ENCODE measurements at places on chromosomes 13 and 19.

GRCh38 chr19:7879836-7880235 is 5.6 kb upstream of the PRR36 start:
- no peak for DNase-seq

GRCh38 chr13:48885027-48885395 is 90.7 kb upstream of the FNDC3A start:
- DNase-seq = no peak

GRCh38 chr19:35236638-35237400 is 8.3 kb upstream of the FAM187B start:
- DNase-seq = no peak

GRCh38 chr19:14915116-14915515 is 26.2 kb upstream of the OR7C2 start:
- DNase-seq = no peak

GRCh38 chr19:18457483-18458331 is 19.8 kb upstream of the ISYNA1 start:
- DNase-seq = no peak

- no peak for DNase-seq
Measured at GRCh38 chr19:5880604-5881078, 10.3 kb upstream of the FUT5 start.

GRCh38 chr13:30045916-30046704 is 195.7 kb upstream of the UBL3 start:
- DNase-seq = no peak

- no peak for DNase-seq
Measured at GRCh38 chr13:100014621-100015020, 33.0 kb downstream of the ZIC2 start.

DNA sequence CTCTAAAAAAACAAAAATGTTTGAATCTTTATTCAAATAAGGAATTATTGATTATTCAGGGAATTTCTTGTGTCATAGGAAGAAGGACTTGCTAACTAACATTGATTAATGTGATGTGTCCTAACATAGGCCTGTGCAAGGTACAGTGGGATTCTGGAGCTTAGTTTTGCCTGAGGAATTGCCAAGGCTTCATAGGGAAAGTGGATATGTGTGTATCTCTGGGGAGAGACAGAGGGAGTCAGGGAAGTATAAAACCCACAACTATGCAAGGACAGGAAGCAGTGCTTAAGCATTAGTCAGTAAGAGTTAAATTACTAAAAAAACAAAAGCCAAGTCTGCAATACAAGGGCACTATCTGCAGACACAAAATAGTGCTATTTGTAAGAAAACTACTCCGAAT is 59.6 kb downstream of the WDFY2 start:
- DNase-seq = no peak

DNA sequence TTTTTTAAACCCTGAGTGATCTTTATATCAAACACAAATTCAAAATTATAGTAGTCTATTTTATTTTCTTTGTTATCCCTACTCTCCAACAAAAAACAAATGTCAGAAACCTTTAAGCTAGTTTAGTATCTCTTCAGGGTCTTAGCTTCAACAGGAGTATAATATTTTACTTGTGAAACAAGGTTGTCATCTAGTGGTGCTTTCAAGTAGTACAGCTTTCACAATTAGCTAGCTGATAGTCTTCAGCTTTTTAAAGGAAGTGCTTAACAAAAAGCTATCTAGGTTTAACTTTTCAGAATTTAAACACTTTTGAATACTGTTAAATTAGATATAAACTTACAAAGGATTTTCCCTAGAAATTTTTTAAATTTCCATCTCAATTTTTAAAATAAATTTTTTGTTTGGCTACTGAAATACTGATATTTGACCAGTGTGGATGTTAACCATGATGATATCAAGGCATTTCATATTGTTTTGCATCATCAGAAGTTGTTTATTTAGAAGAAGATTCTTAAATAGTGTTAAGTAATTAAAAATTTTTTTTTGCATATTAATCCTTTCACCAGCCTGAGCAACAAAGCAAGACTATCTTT is 34.2 kb downstream of the TDRD3 start:
- no peak for DNase-seq

DNA sequence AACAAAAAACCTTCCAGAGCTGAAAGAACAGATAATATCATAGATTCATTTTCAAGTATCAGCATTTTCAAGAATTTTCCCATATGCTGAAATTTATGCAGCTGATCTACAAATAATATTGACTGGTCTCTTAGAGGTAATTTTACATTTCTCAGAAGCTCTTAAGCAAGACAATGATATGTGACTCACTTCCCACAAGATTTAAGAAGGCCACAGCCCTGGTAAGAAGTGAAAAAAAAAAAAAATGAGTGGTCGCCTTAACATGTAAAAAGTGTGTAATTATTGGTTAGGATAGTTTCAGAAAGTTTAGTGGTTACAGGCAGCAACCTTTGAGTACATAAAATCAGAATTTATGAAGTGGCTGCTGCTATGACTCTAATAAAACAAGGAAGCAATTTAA is 54.5 kb downstream of the NUFIP1 start:
- no peak for DNase-seq

DNA sequence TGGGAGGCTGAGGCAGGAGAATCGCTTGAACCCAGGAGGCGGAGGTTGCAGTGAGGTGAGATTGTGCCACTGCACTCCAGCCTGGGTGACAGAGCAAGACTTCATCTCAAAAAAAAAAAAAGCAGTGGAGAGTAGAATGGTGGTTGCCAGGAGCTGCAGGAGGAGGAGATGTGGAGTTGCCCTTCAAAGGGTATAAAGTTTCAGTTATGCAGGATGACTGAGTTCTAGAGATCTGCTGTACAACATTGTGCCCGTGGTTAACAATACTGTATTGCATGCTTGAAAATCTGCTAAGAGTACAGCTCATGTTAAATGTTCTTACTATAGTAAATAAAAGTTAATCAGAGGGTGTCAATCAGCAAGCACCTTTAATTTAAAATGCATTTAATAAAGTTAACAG is 28.4 kb upstream of the LATS2 start:
- DNase-seq = no peak

GRCh38 chr19:4390017-4390566 is 10.3 kb downstream of the SH3GL1 start:
- no peak for DNase-seq

- no peak for DNase-seq
Measured at GRCh38 chr13:76976490-76976889, 15.4 kb upstream of the CLN5 start.

- peak; percentile 42 for DNase-seq
Measured at GRCh38 chr19:35346193-35347052, 1.3 kb upstream of the FFAR1 start.

DNA sequence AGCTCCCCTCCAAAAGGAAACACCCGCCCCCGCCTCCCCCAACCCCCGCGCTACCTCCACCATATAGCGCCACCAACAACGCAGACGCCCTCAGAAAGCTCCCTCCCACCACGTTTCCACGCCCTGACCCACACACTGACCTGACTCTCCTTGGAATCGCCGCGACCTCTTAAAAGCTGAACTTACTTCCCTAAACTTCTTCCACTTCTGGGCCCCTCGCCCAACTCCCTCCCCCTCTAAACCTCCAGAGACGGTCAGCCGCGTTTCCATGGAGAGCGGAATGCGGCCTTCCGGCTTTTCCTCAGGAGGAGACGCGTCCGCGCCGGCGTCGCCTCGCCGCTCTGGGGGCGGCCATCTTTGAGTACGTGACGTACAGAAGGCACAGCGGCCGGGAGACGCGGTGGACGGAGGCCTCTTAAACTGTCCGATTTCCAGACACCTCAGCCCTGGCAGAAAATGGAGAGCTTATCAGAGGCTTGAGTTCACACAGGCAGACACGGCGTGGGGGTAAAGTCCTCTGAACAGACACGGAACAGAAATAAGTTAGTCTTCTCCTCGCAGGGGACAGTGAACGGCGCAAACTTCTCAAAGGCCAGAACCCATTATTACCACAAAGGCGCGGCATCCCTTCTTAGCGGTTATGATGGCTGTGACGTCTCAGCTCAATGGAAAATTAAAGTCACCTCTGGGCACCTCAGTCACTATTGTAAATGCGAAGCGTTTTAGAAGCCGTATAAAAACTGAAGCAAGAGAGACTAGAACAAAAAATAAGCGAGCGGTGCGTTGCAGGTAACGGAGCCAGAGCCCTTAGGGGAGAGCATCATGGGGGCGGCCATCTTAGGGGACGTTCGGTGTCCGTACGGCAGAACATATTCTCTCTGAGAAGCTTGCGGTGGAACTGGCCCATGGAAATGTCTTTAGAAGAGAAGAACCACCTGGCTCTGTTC is at the start of gene ZNF432:
TSS of gene ZNF432 (minus strand) at position 284 of the 947 bp plus-strand sequence. CDS start 1,970 bp downstream, outside the sequence.
- peak; percentile 54 for DNase-seq

GRCh38 chr19:44346556-44346955 is 9.9 kb downstream of the ZNF112 start:
- DNase-seq = no peak

GRCh38 chr19:12789098-12789903 is 2.0 kb upstream of the JUNB start:
- no peak for DNase-seq

DNA sequence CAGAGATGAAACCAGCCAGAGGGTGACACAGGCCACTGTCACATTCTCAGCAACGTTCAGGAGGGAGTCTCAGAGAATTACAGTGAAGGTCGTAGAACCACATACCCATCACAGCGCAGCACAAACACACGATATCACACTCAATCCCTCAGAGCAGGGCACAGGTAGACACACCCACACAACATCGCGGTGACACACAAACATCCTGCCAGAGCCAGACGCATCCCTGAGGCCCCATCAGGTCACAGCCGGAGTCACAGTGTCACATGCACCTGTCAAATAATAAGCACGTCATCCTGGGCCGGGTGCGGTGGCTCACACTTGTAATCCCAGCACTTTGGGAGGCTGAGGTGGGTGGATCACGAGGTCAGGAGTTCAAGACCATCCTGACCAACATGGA is 17.5 kb downstream of the ELAVL3 start:
- DNase-seq = no peak

DNA sequence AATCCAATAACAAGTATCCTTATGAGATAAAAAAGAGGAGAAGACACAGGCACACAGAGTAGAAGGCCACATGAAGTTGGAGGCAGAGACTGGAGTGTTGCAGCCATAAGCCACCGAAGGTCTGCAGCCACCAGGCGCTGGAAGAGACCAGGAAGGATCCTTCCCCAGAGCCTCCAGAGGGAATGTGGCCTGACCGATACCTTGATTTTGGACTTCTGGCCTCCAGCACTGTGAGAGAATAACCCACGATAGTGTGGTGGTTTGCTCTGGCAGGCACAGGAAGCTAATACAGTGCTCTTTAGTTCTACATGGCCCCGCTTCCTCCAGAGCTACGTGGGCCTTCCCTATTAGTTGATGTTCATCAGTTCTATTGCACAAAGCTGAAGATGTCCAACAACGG is 15.3 kb upstream of the SULT2A1 start:
- DNase-seq = no peak

GRCh38 chr19:48290401-48290770 is 20.5 kb downstream of the ZNF114 start:
- DNase-seq = no peak

DNA sequence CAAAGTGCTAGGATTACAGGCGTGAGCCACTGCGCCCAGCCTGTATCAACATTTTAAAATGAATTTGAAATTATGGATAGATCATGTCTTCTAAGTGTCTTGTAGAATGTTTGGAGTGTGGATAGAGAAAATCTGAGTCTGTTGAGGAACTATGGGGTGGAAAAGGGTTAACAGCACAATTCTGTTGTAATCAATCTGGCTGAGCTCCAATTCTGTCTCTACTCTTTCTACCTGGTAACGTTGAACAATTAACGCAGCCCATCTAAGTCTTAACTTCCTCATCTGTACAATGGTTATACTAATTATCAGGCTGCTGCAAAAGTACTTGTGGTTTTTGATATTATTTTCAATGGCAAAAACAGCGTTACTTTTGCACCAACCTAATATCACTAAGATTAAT is 4.1 kb downstream of the FPR2 start:
- DNase-seq = no peak

DNA sequence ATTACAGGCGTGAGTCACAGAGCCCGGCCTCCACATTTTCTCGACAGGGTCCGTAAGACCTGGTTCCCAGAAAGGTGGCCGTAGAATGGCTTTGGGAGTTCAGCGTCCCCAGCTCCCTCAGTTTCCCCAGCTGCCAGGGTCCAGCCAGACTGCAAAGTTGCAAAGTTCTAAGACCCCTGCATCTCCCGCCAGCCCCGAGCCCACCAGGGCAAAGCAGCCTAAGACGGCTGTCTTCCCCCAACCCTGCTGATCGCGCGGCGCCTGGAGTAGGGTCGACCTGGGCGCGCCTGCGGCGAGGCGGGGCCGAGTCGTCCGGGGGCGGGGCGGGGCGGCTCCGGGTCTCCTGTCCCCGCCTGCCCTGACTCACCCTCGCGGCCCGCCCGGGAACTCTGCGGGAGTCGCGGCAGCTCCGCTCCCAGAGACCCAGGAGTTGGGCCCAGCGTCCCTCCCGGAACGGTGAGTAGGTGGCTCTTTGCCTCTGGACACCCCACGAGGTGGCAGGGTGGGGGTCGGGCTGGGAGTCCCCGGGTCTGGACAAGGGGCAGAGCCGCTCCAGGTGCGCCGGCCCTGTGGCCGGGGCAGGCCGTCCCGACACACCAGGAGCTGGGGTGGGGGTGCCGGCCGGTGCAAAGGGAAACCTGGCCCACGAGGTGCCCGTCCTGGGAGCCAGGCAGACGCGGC is at the start of gene LRRC8E:
TSS of gene LRRC8E (plus strand) at position 366 of the 681 bp plus-strand sequence. CDS start 7,094 bp downstream, outside the sequence.
- no peak for DNase-seq

DNA sequence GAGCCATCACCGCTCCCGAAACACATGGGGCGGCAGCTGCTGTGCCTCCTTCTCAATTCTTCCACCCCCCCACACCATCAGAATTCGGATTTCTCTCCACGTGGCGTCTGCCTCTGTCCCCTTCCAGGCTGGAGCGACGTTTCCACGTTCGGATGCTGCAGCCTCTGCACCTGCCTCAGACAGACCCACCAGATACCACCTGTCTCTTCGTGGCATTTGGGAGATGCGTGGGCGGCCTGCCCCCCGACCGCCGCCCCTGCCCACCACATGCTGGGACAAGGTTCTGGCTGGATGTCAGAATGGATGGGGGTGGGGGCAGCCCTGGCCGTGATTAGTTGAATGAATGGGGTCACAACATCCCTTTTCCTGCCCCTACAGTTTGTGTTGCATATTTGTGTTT is 90.0 kb downstream of the SLC7A1 start:
- DNase-seq = no peak

- DNase-seq = no peak
Measured at GRCh38 chr13:65911546-65912193, 1318.5 kb downstream of the PCDH9 start.

DNA sequence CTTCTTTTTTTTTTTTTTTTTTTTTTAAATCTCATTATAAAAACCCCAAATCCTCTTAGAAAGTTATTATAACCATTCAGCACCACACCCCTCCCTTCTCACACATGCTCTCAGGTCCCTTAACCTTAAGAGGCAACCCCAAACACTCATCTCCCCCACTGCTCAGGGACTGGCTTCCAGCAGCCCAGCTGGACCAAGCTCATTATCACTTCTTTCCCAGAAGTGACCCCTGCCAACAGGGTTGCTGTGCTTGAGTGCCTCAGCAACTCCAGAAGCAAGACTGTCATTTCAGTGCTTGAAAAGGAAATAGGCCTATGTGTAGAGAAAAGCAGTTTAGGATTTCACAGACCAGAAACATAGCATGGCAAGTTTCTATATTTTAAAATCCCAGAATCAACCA is 84.3 kb downstream of the SLAIN1 start:
- DNase-seq = no peak
